Activated CD4-positive, alpha-beta T cell treated with anti-CD3 and anti-CD28 coated beads, Interleukin-2, amount 50 U/mL, for 1 hour (primary cell): ENCODE measurements at places on chromosomes 7 and 10.

- DNase-seq, result no peak
Measured at GRCh38 chr10:29826801-29827450, 192.2 kb upstream of the SVIL start.

- DNase-seq, result no peak
Measured at GRCh38 chr7:38171623-38172391, 6.2 kb upstream of the STARD3NL start.

GRCh38 chr7:18495412-18496340, at the start of gene HDAC9:
TSS of gene HDAC9 (plus strand) at chr7:18495749. CDS start at chr7:18496303, 554 bp downstream.
- DNase-seq, result no peak

- DNase-seq, result no peak
Measured at GRCh38 chr10:113524539-113525490, 28.0 kb upstream of the HABP2 start.

DNA sequence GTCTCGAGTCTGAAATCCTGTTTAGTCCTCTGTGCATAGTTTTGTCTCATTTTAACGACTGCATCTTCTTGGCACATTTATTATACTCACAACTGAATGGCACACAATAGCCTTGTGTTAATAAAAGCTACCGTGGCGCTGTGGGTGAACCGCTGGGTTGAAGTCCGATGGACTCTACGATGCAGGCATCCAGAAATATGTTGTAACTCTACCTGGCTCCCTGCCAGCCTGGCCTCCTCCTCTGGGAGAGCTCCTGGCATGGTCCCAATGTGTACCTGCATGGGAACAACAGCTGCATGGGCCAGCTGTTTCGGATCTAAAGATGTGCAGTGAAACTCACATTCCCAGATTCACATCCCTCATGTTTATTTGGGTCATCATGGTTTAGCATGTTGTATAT, 3.7 kb upstream of the DPYSL4 start:
- DNase-seq, result no peak

- no peak for DNase-seq
Measured at GRCh38 chr10:62830679-62831078, 14.5 kb upstream of the EGR2 start.

GRCh38 chr7:33093266-33093665, 15.9 kb downstream of the RP9 start:
- DNase-seq, result no peak

GRCh38 chr7:80785276-80785675, 133.6 kb downstream of the SEMA3C start:
- no peak for DNase-seq

- no peak for DNase-seq
Measured at GRCh38 chr7:105839266-105839665, 37.1 kb downstream of the ATXN7L1 start.

DNA sequence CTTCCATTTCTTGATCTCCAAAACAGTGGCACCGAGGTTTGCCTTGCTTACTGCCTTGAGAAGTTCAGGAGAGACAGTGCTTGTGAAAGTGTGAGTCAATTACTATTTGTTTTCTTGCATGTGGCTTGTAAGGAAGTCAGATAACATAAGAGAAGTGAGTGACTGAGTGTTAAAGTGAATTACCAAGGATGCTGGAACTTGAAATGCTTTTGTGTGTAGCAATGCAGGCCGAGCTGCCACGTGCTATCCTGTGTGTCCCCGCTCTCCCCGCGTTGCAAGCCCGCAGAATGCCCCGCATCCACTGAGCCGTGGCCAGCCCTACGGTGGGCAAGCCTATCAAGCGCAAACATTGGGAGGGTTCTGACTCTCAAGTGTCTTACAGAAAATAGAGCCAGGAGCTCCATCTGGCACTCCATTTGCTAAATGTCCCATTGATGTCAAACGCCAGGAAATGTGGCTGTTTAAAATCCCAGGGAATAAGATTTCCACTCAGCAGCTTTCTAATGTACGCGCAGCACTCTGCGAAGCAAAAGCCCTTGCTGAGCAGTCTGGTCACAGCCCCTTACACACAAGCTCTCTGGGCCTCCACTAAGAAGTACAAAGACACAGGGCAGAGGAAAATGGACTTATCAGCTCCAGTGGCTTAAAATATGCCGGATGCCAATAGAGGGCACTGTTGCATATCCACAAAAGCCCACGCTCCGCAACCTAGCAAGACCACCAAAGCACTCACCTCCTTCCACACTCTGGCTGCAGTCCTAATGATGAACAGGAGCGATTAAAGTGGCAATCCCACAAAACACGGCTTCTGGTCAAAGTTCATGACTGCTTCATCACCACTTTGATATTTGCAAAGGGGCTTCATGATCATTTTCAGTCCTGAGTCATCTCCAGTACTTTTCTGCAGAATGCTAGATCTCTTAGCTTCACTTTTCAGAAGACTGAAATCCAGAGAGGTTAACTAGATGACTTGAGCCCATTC, 158.0 kb upstream of the ITGB1 start:
- peak; percentile 25 for DNase-seq

GRCh38 chr10:77144656-77145055, 493.0 kb downstream of the KCNMA1 start:
- DNase-seq, result no peak
